ENCODE measurements at places on chromosomes 12 and 14. TPM values are rescaled to one million over a fixed set of nuclear protein-coding genes. Genes with fewer than 3 reads are reported as not detected.

Gene ADAM20
- total RNA-seq, result 0.26 TPM

Gene DIO3
- total RNA-seq, result 0.19 TPM

Gene GLIPR1L2
- not detected for total RNA-seq

Gene RNASE2
- not detected for total RNA-seq

Gene RNASE7
- total RNA-seq, result not detected

Gene PPP4R3A
- 116 TPM for total RNA-seq

Gene SLC38A4
- total RNA-seq, result 15.4 TPM

Gene CCDC175
- 0.19 TPM for total RNA-seq

Data from H1 (cell line).